ENCODE measurements at places on chromosomes 11 and 22.

DNA sequence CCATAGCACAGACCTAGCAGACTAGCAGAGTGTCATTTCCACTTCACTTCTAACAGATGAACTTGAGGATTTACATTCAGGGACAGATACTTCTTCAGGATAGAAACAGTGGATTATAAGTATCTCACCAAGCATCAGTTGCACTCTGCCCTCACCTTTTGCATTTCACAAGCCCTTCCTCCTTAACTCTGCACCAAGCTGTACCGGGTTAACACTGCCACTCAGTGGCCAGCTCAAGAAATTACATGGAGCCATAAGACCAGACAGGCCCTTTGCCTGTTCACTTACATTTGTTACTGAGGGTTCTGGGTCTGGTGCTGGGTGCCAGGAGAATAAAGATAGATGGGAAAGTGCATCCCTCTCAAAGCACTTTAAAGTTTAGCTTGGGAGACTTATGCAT lies 309.8 kb downstream of the SHANK2 start:
- DNase-seq = peak; percentile 7

DNA sequence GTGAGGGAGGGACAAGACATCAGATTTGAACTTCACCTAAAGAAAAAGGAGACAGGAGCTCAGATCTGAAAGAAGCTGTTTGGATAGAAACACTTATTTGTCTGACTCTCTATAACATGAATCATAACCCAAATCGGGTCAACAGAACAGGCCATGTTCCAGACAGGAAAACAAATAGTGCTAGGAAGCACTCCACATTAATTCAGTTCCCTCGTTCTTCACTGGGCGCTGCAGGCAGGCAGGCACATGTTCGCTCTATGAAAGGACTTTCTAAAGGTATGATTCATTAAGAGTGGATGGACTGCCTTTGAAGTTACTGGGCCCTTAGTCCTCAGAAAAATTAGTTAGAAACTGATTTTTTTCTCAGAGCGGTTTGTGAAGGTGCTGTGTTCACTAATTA lies 137.5 kb upstream of the TRPC6 start:
- DNase-seq = no peak

DNA sequence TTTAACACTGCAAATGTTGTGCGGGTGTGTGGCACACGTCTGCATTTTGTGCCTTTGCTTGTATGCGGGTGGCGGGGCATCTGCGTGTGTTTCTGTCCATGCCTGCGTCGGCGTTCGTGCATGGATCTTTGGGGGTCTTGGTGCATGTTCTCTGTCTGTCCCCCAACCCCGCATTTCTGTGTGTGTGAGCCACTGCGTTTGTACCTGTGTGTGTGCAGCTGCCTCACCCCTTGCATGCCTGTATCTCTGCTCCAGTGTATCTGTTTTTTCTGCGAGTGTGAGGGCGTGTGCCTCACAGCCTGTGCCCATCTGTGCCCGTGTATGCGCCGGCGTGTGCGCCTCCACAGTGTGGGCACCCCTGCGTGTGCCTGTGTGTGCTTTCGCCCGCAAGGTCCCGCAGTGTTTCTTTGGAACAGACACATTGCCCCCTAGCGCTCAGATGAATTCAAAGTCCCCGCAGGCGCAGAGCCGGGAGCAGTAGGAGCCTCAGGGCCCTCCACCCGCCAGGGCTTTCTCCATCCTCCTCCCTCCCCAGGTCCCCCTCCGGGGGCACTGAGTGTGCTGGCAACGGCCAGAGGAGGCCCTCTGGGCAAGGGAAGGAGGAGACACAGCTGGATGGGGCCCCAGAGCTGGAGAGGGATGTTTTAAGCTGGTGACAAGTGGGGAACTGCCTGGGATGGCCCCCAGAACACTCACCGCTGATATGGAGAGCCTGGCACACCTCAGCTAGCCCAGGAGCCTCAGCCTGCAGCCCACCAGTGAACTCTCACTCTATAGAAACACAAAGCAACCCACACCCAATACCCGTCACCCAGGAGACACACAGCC lies 3.1 kb upstream of the MN1 start:
- DNase-seq = peak; percentile 80

GRCh38 chr11:111604392-111605009 lies 2.3 kb downstream of the SIK2 start:
- DNase-seq = peak; percentile 68

GRCh38 chr11:131662317-131662972 lies 292.0 kb downstream of the NTM start:
- no peak for DNase-seq

DNA sequence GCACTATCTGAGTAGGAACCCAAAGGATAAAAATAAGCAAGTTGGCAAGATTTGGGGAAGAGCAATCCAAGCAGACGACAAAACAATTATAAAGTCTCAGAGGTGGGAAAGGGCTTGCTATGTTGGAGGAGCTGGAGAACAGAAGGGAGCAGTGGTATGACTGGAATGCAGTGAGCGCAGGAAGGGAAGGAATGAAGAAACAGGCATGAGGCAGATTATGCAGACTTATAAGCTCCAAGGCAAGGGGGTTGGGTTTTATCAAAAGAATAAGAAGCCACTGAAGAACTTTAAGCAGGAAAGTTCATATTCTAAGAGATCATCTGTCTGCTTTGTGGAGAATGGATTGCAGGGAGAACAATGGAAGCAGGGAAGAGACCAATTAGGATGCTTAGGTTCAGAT lies 31.7 kb downstream of the PGM2L1 start:
- peak; percentile 95 for DNase-seq

DNA sequence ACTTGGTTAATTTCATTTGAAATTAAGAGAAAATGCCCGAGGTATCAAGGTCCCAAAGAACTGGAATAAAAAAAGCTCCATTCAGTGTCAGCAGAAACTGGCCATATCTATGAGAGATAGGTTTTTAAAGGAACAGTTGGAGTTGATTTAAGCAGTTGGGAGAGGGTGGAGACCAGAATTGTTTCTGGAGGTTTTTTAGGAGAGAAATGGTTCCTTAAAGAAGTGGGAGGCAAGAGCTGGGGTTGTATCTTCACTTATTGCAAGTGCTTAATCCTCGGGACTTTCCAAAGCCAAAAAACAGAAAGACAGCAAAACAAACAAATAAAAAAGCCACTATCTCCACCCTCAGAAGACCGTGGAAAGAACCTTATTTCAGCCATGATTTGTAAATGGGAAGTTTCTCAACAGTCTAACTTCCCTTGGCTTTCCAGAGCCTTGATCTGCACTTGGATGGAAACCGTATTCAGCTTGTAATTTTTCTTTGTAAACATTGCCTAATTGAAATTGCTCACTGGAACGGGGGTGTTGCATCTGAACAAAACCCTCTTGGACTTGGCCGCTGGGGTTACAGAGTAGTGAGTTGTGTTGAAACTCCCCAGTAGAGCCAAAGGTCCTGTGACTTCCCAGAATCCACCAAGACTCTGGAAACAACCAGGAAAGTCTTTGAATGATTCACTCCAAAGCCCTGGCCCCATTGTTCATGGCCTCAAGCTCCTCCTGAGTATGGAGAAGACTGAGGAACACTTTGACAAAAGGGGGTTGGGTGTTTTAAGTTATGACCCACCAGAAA lies 115.6 kb downstream of the SLC1A2 start:
- peak; percentile 86 for DNase-seq

- peak; percentile 68 for DNase-seq
Measured at GRCh38 chr22:49827853-49828598, at the start of gene BRD1. Gene BRD1, minus strand, starts transcription at chr22:49827873. Its CDS starts 3,556 bp downstream, at chr22:49824317.

DNA sequence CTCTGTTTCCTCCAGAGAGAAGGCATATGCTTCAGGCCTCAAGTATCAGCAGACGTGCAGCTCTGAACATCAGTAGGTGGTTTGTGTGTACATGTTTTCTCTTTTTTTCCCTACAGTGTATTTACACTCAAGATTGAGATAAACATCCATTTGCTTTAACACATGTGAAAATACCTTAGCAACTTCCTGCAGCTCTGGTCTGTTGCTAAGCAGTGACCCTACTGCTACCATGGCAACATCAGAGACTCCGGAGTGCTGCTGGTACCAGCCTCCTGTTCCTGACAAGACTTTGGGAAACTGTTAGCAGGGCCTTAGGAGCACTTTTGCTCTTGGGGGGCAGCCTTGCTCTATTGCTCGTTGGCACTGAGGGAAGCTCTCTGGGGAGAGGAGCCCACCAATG lies 221.2 kb upstream of the PLET1 start:
- DNase-seq = no peak

DNA sequence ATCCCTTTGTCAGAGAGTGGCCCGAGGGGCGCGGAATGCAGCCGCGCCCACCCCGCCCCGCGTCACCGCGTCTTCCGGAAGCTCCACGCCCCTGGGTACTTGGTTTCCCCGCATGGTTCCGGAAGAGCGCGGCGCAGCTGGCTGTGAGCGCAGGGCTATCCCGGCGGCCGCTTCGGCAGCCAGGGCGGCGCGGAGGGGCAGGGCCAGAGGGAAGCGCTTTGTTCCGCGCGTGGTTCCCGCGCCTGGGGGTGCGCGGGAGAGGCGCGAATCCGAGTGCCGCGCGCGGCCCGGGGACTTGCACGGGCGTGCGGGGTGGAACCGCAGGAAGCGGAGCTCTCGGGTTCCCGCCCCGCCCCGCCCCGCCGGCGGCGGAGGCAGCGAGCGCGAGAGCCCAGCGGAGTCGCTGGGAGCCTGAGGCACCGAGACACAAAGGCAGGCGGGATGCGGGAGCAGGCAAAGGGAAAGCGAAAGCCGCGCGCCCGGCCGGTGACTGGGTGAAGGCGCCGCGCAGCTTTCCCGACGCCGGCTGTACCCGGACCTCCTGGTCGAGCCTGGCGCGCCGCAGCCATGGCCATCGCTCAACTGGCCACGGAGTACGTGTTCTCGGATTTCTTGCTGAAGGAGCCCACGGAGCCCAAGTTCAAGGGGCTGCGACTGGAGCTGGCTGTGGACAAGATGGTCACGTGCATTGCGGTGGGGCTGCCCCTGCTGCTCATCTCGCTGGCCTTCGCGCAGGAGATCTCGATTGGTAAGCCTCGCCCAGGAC lies at the start of gene PANX1:
Gene PANX1, plus strand, starts transcription at position 96 of the 766 bp plus-strand sequence. Its CDS starts 472 bp downstream, at position 568.
- DNase-seq = peak; percentile 82

GRCh38 chr11:46347637-46348311 lies 511 bp downstream of the DGKZ start:
- DNase-seq = no peak

DNA sequence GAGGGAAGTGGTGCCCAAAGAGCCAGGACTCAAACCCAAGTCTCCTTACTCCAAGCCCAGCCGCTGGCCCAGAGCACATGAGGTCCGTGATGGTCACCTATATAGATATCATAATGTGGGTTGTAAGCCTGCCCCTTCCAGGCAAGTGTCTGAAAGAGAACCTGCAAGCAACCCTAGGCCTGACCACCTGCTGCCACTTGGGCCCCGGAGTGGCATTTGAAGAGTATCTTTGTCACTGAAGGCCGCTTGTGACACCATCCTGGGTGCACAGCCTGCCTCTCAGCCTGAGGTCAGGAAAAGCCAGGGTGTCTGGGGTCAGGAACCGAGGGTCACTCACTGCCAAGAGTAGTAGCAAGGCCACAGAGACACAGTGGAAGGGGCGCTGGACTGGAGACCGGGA lies 32.4 kb downstream of the OTOG start:
- DNase-seq = no peak

DNA sequence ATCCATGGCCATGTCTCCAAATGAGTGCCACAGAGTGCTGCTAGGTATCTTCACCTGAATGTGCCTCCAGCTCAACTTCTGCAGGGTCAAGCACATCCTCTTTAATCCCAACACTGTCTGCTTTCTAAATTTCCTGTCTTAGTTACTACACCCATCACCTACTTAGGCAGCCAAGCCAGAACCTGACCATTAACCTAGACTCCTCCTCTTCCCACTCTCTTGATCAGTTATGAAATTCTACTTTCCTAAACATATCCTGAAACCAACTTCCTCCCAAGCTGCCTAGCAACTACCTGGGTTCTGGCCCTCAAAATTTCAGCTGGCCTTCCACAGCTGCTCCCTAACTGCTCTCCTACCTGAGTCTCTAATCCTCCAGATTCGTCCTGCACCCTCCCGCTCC lies 22.7 kb downstream of the CADM1 start:
- no peak for DNase-seq

- DNase-seq = no peak
Measured at GRCh38 chr11:64686466-64687170, 36.4 kb downstream of the NRXN2 start.

DNA sequence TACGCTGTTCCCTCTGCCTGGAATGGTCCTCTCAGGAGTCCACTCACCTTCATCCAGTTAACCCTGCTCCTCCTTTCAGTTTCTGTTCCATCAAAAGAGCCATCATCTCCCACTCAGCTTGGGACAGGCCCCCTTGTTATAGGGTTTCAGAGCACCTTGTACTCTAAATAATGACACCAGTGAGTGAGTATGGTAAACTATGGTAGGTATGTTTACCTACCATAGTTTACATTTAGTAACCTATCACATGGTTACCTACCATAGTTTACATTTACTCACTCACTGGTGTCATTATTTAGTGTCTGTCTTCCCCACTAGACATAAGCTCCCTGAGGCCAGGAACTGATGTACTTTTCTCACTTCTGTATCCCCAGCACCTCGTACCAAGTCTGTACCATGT lies 130.2 kb upstream of the SESN3 start:
- no peak for DNase-seq

GRCh38 chr22:36911887-36912661 lies 1.4 kb upstream of the CSF2RB start:
- no peak for DNase-seq

- DNase-seq = no peak
Measured at GRCh38 chr11:15829312-15829711, 527.0 kb downstream of the SOX6 start.

GRCh38 chr22:32776802-32777201 lies 24.7 kb upstream of the TIMP3 start:
- DNase-seq = no peak

DNA sequence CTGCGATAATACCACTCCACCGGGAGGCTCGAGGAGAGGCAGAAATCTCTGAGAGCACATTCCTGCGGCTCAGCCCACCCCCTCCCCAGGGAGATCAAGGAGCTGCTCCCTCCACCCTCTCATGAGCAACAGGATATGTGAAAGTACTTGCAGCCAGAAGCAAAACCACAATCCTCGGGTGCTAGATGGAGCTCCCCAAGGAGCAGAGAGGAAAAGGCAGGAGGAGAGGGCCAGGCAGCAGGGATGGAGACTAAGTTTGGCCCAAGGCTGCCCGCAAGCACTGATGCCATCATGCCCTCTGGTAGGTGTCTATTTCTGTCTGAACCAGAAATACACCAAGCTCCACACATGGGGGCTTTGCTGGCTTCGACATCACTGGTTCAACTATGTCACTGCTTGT lies 22.3 kb downstream of the VPS37C start:
- peak; percentile 94 for DNase-seq

GRCh38 chr11:25710975-25711374 lies 621.0 kb upstream of the ANO3 start:
- DNase-seq = peak; percentile 52

DNA sequence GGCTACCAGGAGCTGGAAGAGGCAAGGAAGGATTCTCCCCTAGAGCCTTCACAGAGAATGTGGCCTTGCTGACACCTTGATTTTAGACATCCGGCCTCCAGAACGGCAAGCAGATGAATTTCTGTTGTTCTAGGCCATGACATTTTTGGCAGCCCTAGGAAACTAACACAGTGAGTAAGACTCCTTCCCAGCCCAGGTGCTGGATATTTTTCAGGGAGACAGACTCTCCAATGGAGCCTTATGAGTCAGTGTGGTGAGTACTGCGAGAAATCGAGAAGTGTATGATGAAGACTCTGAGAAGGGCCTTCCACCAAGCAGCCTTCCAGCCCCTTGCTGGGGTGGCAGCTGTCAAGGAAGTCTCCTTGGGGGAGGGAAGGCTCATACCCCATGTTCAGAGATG lies 114.4 kb downstream of the OSBP2 start:
- no peak for DNase-seq

Data from choroid plexus epithelial cell (primary cell).